ENCODE measurements at places on chromosomes 5 and 9.

DNA sequence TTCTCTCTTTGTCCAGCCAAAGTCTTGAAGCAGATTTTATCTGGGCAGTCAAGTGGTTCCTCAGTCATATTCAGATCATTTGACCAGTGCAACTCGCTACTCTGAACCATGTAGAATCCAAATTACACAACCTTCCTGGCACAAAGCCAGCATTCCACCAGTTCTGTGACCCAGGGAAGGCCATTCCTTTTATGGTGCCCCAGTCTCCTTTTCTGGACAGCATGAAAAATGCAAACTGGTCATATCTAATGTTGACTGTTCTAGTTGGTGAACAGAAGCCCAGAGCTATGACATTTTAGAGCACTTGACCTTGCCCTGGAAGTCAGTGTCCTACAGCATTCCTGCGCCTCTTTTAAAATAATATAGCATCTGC is 364.6 kb downstream of the BRINP1 start:
- peak; percentile 50 for DNase-seq

GRCh38 chr5:37834542-37835379 is 5.1 kb downstream of the GDNF start:
- no peak for DNase-seq

DNA sequence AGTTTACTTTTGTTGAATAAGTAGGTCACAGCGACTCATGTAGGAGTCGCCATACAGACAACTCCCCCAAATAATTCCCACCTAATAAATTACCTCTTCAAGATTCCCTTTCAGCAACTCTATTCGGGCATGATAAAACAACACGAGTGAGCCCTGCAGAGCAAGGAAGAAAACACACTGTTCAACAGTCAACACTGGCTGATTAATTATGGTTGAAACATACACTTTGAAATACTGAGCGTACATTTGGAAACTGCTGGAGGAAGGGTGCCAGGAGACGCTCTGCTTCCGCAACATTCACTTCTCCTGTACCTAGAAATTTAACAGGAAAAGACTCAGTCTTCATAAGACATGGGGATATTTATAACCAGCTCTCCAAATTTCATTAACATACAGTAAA is 117.5 kb downstream of the TTC39B start:
- no peak for DNase-seq

DNA sequence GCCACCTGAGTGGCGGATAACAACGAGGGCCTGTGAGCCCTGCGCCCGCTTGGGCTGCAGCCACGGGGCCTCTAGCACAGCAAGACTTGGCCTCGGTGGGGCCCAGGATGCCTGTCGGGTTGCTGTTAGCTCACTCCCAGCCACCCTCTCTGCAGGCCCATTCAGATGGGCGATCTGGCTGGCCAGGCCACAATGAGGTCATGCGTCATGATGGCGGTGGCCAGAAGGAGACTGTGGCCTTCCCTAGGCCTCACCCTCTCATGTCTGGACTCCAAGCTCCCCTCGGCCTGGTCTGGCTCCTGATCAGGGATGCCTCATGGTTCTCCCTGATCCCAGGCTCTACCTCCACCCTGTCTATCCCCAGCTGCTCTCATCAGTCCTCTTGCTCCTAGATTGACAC is 19.0 kb upstream of the TCOF1 start:
- DNase-seq = no peak

DNA sequence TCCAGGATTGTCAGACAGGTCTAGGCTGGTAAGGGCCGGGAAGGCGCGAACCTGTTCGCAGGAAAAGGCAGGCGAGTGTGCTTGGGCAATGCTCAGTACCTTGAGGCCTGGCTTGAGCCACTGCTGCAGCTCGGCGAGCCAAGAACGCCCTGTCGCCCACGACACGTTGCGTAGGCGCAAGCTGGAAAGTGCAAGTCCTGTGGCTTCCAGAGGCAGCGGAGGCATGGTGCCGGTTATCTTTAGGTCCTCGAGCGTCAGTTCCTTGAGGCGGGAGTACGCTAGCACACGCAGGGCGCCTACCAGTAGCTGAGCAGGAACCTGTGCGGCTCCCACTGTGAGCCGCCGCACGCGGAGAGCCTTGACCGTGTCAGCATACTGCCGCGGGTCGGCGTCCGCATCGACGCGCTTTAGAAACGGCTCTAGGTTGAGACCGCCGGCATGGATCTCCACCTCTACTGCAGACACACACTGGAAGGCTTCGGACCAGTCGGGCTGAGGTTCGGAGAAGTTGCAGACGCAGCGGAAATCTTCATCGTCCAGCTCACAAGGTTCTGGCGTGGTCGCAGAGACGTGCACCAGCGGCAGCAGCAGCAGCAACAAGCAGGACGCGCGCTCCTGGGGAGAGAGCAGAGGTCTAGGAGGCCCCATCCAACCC is 482 bp downstream of the CD14 start:
- DNase-seq = peak; percentile 76

- DNase-seq = no peak
Observed at GRCh38 chr5:144691936-144692335, 521.3 kb downstream of the KCTD16 start.

DNA sequence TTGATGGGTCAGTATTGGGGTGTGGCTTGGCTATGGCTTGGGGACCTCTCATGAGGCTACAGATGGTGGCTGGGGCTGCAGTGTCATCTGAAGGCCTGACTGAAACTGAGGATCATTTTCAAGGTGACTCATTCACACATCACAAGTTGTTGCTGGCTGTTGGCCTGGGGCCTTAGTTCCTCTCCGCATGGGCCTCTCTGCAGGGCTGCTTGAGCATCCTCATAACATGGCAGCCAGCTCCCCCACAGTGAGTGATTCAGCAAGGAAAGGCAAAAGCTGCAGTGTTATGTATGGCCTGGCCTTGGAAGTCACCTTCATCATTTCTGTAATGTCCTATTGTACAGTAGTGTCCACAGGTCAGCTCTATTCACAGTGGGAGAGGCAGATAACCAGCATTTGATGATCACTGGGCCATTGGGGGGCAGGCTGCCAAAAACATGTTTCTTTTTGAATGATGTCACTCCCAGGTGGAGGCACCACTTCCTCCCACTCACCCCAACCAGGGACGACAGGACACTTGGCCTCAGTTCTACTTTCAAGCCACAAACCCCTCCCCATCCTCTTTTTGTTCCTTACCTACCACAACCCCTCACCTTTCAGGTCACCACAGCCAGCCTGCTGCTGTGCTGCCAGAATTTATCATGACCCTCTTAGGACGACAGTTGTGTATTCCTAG is 14.4 kb downstream of the FGD3 start:
- DNase-seq = no peak

- DNase-seq = no peak
Observed at GRCh38 chr5:130479045-130479804, 575.0 kb downstream of the CHSY3 start.

- DNase-seq = no peak
Observed at GRCh38 chr9:127058645-127059021, 63.8 kb downstream of the ANGPTL2 start.

- DNase-seq = peak; percentile 26
Observed at GRCh38 chr5:56588636-56589480, 226.5 kb upstream of the MAP3K1 start.

Data from right lobe of liver (tissue), 6 donors.